ENCODE measurements at places on chromosomes 4 and X.

DNA sequence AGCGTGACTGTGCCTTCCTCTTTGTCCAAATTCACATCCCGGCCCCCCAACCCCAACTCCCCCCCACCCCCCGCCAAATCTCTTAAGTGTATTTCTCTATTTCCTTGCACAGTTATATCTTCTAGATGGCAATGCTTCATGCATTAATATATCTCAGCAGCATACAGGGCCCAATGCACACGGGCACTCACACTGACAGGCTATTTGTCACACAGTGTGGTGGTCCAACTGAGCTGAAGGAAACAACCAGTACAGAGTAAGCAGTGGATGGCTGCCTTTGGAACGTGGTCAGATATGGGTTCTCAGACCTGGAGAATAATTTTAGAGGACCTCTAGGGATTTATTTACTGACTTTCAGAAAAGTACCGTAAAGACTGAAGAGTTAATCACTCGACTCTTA, 681 bp downstream of the EXOC1 start:
- no peak for DNase-seq

DNA sequence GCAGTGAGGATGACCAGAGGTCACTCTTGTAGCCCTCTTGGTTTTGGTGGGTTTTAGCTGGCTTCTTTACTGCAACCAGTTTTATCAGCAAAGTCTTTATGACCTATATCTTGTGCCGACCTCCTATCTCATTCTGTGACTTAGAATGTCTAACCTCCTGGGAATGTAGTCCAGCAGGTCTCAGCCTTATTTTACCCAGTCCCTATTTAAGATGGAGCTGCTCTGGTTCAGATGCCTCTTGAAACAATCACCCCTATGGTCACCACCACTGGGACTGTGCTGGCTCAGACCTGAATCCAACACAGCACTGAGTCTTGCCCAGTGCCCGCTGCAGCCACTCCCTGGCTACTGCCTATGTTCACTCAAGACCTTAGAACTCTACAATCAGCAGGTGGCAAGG, 49.4 kb downstream of the MCUB start:
- no peak for DNase-seq

- DNase-seq = peak; percentile 49
Measured at GRCh38 chr4:8228319-8229250, 29.5 kb downstream of the SH3TC1 start.

GRCh38 chrX:15939737-15940136, 85.1 kb upstream of the AP1S2 start:
- no peak for DNase-seq

DNA sequence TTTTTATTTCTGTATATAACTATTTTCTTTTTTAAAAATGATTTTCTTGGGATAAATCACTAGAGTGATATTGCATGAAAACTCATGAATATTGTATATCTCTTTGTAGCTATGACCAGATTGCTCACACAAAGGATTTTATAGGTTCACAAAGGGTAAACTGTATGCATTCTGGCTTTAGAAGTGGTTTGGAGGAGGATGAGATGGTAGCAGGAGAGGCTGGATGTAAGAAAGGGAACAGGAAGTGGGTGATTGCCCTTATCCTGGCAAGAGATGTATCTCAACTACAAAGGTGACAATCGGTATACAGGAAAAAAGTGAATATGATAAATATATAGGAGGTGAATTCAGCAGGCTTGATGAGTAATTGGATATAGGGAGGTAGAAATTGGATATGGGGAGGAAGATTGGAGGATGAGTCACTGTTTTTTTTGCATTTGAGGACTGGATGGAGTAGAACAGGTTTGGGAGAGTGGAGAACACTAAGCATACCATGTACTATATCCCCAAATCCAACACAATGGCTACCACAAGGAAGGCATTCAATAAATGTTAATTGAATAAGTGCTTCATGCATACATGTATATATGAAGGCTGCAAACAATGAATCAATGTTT, 9.9 kb downstream of the FGG start:
- DNase-seq = no peak

- no peak for DNase-seq
Measured at GRCh38 chr4:16443504-16444088, 217.3 kb upstream of the TAPT1 start.

- no peak for DNase-seq
Measured at GRCh38 chr4:41865981-41866798, 69.0 kb upstream of the TMEM33 start.

GRCh38 chr4:5972571-5972970, 45.7 kb downstream of the C4orf50 start:
- DNase-seq = no peak

- DNase-seq = no peak
Measured at GRCh38 chrX:48854898-48855297, 19.5 kb upstream of the PCSK1N start.

DNA sequence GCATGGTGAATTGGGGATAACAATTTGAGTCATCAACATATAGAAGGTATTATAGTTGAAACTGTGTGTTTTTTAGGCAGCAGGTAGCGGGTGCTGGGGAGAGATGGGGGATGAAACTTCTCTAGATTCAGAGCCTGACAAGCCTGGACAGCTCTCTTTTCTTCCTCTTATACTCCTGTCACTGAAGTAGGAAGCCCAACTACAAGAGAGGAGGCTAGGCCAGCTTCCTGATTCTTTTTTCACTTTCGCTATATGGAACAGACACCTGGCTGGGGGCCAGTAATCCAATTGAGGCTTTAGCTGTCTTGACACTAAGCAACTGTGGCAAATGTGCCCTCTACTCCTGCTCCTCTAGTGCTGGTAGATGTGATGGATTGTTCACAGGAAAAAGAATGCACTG, 69.2 kb downstream of the PHKA1 start:
- no peak for DNase-seq

- DNase-seq = no peak
Measured at GRCh38 chr4:168550064-168550766, 53.4 kb downstream of the PALLD start.

GRCh38 chr4:42345962-42346544, 51.2 kb upstream of the SHISA3 start:
- DNase-seq = no peak

DNA sequence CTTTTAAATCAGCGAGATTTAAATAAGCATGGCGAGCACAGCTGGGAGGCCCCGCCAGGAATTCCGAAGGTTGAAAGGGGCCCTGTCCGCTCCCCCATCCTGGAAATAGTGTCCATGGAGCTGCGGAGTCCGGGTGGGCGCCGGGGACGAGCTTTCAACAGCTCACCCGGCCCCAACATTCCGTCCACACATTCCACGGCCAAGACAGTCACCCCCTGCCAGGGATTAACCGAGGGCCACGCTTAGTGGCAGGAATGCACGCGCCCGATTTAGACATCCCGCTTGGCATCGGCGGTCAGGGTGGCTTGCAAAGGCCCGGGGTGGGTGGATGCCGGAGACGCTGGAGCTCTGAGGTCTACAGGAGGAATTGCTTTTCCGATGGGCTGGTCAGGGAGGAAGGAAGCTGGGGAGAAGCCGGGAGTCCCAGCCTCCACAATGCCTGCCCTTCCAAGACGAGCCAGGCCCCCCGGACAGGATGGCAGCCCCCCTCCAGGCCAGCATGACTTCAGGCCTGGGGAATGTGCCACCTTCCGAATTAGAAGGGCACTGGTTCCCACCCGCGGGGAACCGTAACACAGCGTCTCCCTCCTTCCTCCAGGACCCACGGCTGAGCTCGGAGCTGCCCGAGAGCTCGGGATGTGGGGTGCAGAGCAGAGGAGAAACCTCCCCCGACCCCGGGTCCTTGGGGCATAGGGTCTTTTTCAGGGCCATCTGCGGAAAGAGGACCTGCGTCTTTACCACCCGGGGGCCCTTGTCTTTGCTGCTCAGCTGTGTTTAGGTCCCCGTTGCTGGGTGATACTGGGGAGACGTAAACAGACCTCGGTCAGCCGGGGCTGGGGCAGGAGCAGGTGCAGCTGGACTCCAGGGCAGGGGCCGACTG, 26.9 kb upstream of the PPP2R3B start:
- DNase-seq = no peak

Data from urothelium cell line (cell line).